ENCODE measurements at places on chromosomes 7 and 10.

- no peak for DNase-seq
Observed at GRCh38 chr10:90480466-90480865, 377.4 kb downstream of the HTR7 start.

DNA sequence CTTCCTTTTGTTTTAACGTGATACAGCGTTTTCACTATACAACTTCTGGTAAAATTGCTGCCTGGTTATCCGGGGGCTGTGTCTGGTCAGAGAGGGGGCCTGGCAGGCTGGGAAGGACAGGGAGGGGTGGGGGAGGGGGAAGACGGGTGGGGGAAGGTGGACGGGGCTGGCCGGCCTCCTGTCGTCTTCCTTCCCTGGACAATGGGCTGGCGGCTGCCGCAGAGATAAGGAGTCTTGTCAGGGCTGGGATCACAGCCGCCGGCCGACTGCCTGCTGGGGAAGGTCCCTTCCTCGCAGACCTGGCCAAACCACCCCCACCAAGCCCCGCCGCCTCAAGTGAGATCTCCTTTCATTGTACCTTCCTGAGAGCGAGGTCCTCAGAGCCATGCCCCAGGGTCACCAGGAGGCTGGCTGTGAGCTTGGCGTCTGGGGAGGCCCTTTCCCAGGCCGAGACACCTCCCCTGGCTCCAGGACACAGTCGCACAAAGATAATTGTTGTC, 151.2 kb upstream of the TNRC18 start:
- no peak for DNase-seq

GRCh38 chr10:42952349-42952748, 124.5 kb upstream of the RET start:
- DNase-seq: no peak

GRCh38 chr7:76069238-76069638, 21.3 kb downstream of the MDH2 start:
- peak; percentile 58 for DNase-seq

GRCh38 chr7:84190016-84190705, 4.4 kb downstream of the SEMA3A start:
- no peak for DNase-seq
